SIG-M5 (cell line): ENCODE measurements at places on chromosomes 2 and 18.

DNA sequence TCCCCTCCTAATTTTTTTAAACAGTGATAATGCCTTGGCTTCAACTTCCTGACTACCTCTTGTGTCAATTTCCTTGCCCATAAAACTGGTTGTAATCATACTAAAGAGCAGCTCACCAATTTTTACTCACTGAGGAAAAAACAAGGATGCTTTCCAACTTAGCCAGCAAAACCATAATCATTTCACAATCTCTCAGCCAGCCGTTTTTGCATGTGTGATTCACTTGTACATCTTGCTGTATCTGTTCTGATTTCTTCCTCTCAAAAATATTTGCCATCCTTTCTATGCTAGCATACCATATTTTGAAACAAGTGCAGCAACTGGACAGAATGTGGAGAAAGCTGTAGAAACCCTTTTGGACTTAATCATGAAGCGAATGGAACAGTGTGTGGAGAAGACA, 60.7 kb downstream of the RAB27B start:
- DNase-seq, result no peak

DNA sequence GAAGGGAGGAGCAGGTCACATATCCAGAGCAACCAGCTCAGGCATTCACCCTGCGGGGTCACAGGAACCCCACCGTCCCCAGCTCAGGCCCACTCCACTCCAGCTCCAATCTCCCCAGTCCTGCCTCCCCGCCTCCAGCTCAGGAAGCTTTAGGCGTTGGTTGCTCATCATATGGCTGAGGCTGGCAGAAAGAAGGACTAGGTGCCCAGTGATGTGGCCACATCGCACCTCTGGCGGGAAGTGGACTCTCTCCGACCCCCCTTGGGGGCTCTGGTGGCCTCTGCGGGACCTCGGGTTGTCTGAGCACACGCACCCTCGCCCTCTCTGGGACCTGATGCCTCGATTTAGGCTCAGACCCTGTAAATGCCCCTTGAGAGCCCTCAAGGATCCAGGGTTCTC, 187.7 kb downstream of the ZFP36L2 start:
- DNase-seq, result no peak

GRCh38 chr2:160427629-160428404, 65.8 kb downstream of the RBMS1 start:
- DNase-seq, result no peak

DNA sequence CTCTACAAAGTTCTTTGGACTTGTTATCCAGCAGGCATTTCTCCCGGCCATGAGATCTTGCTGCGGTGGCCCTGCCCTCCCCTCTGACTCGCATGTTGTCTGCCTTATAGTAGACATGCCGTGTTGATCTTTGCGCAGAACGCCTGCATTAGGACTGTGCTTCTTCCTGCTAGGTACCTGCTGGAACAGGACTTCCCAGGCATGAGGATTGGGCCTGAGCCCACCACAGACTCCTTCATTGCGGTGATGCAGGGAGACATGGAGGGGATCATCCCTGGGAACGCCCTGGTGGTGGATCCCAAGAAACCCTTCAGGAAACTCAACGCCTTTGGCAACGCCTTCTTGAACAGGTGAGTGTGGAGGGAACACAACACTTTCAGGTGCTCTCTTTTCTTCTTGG, 10.1 kb downstream of the EHD3 start:
- no peak for DNase-seq

DNA sequence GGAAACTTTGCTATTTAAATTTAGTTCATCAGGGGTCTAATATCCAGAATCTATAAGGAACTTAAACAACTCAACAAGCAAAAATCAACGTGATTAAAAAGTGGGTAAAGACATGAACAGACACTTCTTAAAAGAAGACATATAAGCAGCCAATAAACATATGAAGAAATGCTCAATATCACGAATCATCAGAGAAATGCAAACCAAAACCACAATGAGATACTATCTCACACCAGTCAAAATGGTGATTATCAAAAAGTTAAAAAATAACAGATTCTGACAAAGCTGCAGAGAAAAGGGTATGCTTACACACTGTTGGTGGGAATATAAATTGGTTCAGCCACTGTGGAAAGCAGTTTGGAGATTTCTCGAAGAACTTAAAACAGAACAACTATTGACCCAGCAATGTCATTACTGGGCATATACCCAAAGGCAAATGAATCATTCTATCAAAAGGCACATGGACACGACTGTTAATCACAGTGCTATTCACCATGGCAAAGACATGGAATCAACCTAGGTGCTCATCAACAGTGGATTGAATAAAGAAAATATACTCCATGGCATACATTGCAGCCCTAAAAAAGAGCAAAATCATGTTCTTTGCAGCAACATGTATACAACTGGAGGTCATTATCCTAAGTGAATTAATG, 189.9 kb downstream of the SLC4A10 start:
- DNase-seq, result no peak

- no peak for DNase-seq
Observed at GRCh38 chr2:8983571-8983970, 19.9 kb downstream of the MBOAT2 start.

- no peak for DNase-seq
Observed at GRCh38 chr2:140734992-140735391, 1395.8 kb downstream of the LRP1B start.

- DNase-seq, result no peak
Observed at GRCh38 chr18:48928787-48929186, 22.0 kb downstream of the SMAD7 start.

DNA sequence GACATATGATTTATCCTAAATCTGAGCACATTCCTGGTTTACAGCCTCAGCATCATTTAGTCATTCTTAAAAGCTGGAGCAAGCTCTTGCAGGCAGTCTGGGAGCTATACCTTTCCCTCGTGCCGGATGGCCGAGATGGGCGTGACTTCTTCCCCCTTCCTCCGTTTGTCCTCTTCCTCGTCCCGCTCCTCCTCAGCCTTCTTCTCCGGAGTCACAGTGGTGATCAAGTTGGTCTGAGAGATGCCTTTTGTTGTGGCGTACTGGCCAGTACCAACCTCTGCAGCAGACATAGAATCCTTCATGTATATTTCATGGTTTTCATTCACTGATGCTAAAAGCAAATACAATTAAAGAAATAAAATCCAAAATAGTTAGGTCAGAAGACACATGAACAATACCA, 124.1 kb upstream of the ZBTB14 start:
- DNase-seq, result no peak

GRCh38 chr2:105750735-105751134, 6.0 kb downstream of the NCK2 start:
- no peak for DNase-seq

DNA sequence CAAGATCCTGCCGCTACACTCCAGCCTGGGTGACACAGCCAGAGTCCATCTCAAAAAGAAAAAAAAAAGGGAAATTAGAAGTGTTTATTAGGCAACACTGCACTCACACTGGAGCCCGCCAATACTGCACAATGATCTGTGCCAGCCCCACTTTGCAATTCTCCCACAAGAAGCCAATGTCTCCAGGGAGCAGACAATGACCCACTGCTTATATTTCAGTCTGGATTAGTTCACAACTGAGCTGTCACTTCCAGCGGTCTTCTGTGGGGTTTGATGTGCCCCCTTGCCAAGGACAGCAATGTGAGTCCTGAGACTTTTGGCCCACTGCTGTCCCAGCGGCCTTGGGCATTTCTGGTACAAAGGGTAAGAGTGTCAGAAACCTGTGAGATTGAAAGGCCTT, 85.6 kb upstream of the PPM1B start:
- DNase-seq, result no peak
